ENCODE measurements at places on chromosomes 4 and X.

DNA sequence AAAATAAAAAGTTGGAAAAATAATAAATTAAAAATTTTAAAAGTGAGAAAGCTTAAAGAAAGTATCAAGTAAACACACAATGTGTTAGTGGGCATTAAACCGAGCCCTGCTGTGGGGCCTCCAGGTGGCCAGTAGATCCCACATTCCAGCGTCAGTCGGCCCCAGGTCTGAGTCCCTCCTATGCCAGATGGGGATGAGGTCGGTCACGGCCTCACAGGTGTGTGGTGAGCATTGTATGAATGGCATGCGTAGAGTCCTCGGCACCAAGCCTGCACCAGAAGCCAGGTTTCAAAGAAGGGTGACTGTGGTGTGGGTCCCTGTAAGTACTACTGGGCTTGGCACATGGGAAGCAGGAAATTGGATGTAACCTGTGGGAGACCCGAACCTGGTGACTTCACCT lies 75.6 kb upstream of the MSX1 start:
- no peak for DNase-seq

DNA sequence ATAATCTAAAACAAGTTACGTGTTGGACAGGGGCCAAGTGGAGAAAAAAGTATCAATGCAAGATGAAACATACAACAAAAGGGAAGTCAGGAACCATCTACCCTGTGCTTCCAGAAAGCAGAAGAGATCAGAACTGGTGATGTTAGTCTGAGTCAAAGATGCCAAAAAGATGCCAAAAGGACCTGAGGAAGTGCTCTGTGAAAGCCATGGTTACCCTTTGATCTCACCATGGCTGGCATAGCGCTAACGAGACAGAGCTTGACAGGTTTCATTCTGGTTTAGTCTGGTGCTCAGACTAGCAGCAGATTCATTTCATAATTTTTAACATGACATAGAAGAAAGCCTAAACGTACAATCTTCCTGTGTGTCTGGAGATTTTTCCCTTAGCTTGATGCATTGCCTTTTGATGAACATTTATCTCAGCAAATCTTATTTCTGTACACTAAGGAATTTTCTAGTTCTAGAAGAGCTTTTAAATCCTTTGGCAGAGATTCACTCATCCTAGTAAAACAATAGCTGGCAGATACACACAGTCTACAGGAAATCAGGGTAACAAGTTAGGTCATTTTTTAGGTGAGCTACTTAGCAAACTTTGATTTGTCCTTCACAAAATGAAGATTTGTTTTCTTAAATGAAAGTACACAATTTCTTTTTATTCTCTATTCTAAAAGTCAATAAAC lies 87.7 kb downstream of the COL25A1 start:
- DNase-seq, result peak; percentile 19

DNA sequence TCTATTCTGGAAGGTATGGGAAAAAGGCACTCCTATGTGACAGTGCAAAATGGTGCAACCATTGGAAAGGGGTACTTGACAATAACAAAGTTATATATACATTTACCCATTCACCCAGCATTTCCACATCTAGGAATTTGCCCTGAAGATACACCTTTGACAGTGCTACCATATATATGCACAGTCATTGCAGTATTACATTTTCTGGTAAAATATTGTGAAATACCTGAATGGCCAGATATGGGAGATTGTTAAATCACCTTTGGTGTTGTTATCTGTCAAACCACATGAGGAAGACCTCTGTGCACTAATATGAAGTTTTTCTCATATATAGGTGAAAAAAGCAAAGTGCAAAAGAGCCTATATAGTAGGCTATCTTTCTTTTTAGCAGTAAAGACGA lies 53.5 kb downstream of the SMAD1 start:
- no peak for DNase-seq

DNA sequence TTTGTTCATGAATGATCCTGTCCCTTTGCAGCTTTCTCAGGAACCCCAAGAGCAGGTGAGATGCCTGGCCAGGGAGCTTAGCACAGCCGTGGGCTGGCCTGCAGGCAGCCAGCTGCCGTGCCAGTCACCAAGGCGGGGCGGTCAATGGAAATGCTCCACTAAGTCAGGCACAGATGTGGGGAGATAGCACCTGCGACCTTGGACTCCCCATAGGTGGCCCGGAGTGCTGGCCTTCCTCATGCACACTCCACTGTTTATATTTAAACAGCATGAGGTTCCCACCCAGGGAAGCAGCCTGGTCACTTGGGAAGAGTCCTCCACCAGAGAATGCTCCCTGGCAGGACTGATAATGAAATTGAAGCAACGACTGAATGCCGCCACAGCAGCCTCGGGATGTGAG lies 14.2 kb upstream of the ADRA2C start:
- DNase-seq, result no peak

DNA sequence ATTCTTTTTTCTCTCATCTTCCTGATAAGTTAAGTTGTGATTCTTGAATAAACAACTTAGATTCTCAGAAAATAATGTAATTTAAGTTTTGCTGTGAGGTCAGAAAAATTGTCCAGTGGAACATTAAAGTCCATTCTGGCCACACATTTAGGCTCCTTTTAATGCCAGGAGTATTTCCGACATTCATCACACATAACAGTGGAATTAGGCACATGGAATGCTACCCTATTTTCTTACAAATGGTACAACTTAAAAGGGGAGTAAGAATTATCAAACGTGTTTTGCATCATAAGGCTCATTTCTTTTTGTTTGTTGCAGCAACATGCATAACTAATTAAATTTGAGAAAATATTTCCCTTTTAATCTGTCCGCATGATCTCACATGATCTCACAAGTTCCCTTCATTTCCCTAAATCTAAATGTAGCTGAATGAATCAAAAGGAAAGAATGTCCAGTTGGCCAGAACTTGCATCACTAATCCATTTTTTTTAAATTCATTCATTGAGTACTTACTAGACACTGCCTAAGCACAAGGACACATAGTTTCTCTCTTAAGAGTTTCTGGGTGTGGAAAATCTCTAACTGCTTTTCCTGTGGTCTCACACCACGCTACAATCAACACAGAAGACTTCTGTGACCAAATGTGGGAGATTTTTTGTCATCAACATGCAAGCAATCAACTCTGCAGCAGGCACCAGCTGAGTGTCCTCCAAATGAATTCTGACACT lies 22.0 kb downstream of the SPARCL1 start:
- peak; percentile 81 for DNase-seq

DNA sequence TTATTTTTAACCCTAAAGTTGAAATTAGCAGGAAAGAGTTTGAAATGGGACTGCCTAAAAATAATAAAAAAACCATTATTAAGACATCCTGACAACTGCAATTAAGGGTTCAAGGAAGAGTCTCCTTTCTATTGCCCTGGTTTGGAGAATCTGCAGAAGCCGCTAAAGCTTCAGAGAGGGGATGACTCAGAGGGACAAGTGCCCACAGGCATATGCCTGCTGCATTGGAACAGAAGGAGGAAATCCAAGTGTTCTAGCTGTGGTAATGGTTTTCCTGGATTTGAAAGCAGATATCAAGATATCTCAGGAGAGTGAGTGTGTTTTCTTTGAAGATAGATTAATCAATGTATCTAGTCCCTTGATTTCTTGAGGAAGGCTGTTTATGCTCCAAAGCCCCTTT lies 235.1 kb upstream of the TAPT1 start:
- DNase-seq, result no peak

DNA sequence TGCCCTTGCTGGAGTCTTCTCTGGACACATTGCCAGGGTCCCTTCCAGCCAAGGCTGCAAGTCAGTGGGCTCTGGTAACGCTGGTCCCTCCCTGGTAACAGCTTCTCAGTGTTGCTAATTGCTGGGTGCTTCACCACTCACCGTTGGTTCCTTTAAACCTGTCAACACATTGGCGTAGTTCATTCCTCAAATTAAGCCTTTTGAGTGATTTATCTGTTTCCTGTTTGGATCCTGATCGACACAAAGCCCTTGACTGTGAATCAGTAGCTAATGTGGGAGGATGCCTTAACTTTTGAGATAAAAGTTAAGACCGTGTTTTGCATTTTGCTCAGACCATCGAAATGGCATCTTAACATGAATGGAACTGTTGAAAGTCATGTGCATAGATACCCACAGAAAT lies 125.9 kb downstream of the AMELX start:
- DNase-seq, result no peak

DNA sequence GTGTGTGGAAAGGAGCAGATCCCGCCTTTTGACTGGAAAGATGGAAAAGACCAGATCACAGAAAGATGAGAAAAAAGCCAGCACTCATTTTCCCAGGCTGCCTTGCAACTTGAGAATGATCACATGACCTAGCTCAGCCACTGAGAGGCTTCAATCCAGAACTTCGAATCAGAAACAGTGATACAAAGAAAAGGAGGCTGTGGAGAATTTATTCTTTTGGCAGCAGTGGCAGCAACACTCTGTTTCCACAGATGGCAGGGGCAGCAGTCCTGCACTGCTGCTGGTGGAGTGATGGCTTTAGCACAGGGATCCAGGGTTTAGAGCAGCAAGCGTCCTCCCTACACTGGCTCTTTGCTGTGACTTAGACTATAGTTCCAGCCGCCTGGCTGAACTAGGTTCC lies 77.8 kb upstream of the SH3RF1 start:
- DNase-seq, result no peak

DNA sequence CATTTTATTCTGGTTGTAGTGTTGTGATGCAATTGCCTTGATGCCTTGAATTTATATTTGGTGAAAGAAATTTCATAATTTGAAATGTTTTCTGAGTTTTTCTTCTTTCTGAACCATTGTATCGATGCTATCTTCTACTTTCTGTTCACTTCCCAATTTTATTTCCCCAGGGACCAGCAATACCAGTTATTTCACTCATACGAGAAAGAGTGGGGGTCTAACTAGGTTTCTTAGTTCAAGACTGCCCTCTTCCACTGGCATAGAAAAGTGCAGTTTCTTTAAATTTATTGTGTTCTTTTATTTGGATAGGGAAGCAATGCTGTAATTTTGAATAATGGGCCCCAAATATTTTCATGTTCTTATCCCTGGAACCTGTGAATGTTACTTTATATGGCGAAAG lies 544.0 kb upstream of the ADGRL3 start:
- DNase-seq, result peak; percentile 17

GRCh38 chrX:20038966-20039365 lies 48.1 kb upstream of the BCLAF3 start:
- no peak for DNase-seq

- no peak for DNase-seq
Measured at GRCh38 chr4:35739308-35739707, 505.0 kb downstream of the ARAP2 start.

GRCh38 chr4:15992167-15992485 lies 29.2 kb upstream of the FGFBP2 start:
- no peak for DNase-seq

DNA sequence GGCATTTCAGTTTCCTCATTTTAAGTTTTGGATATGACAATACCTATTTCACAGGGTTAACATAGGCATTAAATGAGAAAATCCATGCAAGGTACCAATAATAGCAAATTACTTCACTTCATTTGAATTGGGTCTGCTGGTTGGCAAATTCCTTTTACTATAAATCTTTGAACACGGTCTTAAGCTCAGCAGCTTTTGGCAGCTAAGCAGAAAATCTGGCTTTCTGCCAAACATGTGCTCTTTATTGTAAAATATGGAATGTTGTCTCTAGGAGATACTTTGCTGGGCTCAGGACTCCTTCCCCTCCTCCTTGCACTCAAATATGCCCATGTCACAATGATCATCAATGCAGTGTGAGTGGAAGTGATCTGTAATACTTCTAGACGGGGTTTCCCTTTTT lies 16.8 kb upstream of the DMP1 start:
- DNase-seq, result peak; percentile 84

DNA sequence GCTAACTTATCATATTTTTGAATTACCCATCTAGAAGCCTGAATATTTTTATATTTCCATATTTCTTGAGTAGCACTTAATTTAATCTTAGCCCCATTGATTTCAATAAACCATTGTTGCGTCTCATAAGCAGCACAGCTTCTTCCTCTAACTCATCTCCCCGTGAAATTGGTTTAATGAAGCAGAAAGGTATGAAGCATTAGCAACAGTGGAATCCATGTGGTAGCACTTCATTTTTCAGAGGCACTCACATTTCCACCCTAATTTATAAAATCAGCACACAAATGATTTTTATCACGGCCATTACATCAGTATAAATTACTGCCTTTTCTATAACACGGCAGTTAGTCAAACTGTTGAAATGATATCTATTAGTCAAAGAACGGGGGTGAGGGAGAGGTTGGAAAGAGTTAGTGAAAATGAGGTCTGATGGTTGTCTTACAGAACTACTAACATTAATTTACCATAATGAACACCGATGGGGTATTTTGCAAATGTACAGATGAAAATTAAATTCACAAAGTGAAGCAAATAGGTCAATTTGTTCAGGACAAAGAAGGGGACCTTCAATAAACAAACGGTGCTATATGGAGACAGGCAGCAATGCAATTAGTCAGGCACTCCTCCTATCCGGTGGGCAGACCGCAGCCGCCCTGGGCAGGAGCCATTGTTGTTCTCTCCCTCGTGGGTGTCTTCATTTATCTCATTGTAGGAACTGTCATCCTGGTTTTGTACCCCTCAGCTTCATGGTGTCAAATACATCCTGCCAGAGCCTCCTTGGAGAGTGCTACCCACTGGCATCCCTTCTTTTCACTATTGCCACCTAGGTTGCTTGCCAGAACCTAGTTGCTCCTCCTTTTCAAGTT lies 205.7 kb downstream of the SOX3 start:
- no peak for DNase-seq

GRCh38 chr4:82851885-82852750 lies 38.8 kb downstream of the SEC31A start:
- peak; percentile 75 for DNase-seq

- no peak for DNase-seq
Measured at GRCh38 chrX:113644426-113644825, 803.8 kb upstream of the AMOT start.

GRCh38 chr4:54011201-54011600 lies 53.2 kb downstream of the CHIC2 start:
- DNase-seq, result no peak

- no peak for DNase-seq
Measured at GRCh38 chr4:40311811-40312346, 23.3 kb upstream of the CHRNA9 start.

GRCh38 chr4:73019462-73020047 lies 50.0 kb downstream of the COX18 start:
- peak; percentile 73 for DNase-seq

DNA sequence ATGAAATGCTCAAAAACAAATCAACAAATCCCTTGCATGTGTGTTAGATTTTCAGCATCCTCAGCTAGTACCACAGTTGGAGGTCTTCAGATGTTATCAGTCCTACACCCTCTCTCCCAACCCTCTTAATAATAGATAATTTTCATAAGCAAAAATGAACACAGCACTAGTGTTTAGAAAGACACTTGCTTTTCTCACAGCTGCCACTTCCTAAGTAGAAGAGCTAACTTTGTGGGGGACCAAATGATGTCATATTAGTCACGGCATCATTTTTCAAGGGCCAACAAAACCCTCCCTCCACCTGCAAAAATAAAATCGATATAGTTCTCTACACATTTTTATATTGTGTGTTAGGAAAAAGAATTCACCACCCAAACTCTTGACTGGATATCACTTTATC lies 163.5 kb upstream of the GYPA start:
- DNase-seq, result no peak

GRCh38 chr4:150982557-150983233 lies 32.4 kb downstream of the LRBA start:
- DNase-seq, result no peak
